SJCRH30 (cell line): ENCODE measurements at places on chromosomes 16 and 17.
A peak's percentile ranks its signal among the peaks of the same experiment; 100 is the strongest.

- H3K27ac ChIP-seq: no peak overlapping the region
- no peaks in the 10 kb centered on the region for H3K36me3 ChIP-seq
- H3K4me3 ChIP-seq: no peak overlapping the region
- DNase-seq: no peak
Observed at GRCh38 chr17:3514873-3515272, 39.1 kb downstream of the ASPA start.

GRCh38 chr16:86898386-86898785 is 320.0 kb downstream of the FOXL1 start:
- H3K36me3 ChIP-seq: no peaks in the 10 kb centered on the region
- H3K4me1 ChIP-seq: peaks cover 11% of the 10 kb centered on the region; the same call in 1 of the 2 replicates
- H3K27me3 ChIP-seq: no peaks in the 10 kb centered on the region
- no peak overlapping the region for H3K27ac ChIP-seq
- no peak overlapping the region for H3K4me3 ChIP-seq

DNA sequence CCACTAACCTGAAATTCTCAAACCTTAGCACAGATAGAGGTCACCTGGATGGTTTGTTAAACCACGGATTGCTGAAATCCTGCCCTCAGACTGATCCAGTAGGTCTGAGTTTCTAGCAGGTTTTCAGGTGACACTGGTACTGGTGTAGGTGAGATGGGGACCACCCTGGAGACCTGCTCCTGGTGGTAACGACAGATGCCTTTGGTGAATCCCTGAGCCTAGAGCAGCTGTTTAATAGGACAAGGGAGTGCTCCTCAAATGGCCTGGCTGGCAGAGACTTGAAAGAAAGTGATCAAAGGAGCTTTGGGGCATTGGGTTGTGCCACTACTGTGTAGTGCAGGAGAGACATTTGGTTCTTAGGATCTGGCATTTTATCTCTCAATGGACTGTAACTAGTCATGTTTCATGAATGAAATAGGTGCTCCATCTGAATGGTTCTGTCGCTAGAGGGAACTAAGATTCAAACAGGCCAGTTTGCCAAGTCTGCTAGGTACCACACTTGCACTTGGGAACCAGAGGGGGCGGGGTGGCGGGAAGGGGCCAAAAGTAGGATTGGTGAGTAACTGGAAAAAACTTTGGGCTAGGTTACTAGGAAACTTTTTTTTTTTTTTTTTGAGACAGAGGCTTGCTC is 2.9 kb upstream of the IFI35 start:
- no peaks in the 10 kb centered on the region for H3K27me3 ChIP-seq
- peak; percentile 31 for DNase-seq
- no peaks in the 10 kb centered on the region for H3K4me1 ChIP-seq
- H3K27ac ChIP-seq: no peak overlapping the region

DNA sequence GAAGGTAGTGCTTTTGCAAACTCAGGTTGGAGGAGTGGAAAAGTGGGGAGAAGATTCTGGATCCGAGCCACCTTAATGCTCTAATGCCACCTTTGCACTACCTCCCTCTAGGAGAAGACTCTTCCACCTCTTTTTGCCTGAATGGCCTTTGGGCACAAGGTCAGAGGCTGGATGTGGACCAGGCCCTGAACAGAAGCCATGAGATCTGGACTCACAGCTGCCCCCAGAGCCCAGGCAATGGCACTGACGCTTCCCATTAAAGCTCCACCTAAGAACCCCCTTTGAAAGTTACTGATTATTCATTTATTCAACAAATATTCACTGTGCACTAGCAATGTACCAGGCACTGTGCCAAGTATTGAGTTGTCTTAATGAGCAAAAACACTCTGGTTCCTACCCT is 3.2 kb downstream of the SHBG start:
- H3K4me3 ChIP-seq: no peak overlapping the region
- DNase-seq: no peak

DNA sequence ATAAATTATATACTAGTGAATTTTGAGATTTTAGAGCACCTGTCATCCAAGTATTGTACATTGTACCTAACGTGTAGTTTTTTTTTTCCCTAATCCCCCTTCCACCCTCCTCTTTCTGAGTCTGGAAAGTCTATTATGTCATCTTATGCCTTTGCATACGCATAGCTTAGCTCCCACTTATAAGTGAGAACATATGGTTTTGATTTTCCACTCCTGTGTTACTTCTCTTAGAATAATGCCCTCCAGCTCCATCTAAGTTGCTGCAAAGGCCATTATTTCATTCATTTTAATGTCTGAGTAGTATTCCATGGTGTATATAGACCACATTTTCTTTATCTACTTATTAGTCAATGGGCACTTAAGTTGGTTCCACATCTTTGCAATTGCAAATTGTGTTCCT is 177.0 kb upstream of the C16orf82 start:
- no peak for DNase-seq
- no peaks in the 10 kb centered on the region for H3K36me3 ChIP-seq
- no peak overlapping the region for H3K4me3 ChIP-seq

DNA sequence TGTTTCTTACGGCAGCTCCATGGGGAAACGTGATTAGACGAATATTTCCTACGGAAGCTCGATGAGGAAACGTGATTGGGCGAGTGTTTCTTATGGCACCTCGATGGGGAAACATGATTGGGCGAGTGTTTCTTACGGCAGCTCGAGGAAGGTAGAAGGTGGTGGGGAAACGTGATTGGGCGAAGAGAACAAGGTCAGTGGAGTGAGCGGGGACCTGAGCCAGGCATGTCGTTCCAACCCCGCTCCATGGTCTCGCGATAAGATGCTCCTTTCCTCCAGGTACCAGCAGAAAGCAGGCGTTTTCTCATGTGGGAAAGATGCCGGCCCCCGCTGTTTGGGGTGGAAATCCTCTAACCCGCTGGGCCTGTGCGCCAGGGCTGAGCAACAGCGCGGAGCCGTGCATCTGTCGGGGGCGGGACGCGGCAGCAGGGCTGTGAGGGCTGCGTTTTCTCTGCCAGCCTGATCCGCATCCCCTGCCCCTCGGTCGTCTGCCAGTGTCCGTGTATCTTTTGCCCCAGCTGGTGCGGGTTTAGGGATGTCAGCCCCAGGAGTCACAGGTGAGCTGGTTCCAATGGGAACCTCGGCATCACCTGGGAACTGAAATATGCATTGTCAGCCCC is 25.6 kb upstream of the DOC2B start:
- H3K4me1 ChIP-seq: no peaks in the 10 kb centered on the region
- no peaks in the 10 kb centered on the region for H3K36me3 ChIP-seq
- no peaks in the 10 kb centered on the region for H3K27me3 ChIP-seq
